AG04450 (cell line): ENCODE measurements at places on chromosomes 1 and 21.
A peak's percentile ranks its signal among the peaks of the same experiment; 100 is the strongest.

GRCh38 chr1:3541936-3542335 lies 69.4 kb downstream of the MEGF6 start:
- no peak for DNase-seq

DNA sequence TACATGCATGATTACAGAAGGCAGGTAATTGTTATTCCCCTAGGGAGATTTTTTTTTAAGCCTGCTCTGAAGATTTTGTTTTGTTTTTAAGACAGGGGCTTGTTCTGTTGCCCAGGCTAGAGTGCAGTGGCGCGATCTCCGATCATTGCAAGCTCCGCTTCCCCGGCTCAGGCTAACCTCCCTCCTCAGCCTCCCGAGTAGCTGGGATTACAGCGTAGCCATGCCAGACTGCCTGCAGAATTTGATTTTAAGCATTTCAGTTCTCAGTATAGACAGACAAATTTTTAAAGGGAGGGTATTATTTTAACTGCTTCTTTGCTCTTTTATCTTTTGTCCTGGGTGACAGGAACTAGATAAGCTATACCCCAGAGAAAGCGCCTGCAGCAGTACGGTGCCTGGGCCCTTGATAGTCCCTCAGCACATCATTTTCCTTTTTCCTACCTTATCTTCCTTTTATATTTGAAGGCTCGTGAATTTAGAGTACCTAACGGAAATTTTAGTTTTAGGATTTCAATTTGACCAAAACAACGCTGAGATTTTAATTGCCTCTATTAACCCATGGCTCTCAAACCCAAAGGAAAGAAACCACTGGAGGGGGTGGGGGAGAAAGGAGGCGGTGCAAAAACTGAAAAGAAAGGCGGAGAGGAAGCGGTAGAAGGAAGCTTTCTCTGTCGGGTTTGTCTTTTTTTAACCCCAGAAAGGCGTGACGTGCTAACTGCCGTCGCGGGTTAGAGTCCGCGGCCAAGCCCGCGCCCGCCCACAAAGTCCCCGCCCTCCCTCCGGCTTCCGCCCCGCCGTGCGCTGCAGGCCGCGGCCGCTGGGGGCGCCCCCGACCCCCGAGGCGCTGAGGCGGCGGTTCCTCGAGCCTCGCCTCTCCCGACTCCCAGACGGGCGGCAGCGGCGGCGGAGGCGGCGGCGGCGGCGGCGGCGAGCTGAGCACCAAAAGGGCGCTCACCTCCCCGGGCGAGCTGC lies at the start of gene EEIG2:
EEIG2 (plus strand) TSS at position 886 of the 972 bp plus-strand sequence. CDS start 329 bp downstream, outside the sequence.
- peak; percentile 59 for DNase-seq

DNA sequence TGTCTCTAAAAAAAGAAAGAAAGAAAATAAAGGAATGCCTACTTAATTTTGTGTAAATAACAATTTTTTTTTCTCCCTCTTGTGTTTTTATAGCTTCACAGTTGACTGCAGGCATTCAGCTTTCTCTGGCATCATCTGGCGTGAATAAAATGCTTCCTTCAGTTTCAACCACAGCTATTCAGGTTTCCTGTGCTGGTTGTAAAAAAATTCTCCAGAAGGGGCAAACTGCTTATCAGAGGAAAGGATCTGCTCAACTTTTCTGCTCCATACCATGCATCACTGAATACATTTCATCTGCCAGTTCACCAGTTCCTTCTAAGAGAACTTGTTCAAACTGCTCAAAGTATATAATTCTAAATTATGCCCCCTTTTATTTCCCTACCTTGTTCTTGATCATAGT lies 18.0 kb downstream of the ZMYM1 start:
- DNase-seq: no peak

DNA sequence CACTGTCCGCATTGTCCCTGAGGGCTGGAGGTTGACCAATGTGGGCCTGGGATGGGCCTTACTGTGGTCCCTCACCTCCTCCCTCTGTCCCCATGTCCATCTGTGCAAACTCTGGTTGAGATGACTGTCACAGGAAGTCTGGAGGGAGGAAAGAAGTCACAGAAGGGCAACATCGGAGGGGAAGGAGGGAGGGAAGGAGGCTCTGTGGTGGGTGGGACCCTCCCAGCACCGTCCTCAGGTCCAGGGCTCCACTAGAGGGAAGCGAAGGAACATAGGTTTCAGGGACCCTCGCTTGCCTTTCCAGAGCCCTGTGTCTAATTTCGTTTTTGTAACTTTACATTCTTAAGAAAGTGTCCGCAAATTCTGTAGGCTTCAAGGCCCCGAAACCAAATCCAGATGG lies 111.3 kb upstream of the SLC44A3 start:
- DNase-seq: no peak

DNA sequence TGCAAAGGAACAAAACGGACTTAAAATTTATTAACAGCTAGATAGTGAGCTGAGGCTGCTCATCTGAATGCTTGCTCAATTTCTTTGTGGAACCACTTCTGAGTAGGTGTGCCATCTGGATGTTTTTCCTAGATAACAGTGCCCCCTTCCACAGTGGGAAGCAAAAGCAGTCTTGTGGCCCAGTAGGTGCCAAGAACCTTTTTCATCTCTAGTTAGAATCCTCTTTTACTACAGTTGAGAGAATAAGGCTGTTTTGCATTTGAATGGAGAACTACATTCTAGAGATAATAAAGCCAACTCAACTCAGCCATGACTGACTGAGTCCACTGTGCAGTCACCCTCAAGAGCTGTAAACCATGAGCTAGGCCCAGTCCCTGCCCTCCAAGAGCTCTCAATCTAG lies 13.3 kb downstream of the F3 start:
- DNase-seq: no peak

GRCh38 chr21:16159213-16159970 lies 429.6 kb downstream of the USP25 start:
- peak; percentile 48 for DNase-seq

DNA sequence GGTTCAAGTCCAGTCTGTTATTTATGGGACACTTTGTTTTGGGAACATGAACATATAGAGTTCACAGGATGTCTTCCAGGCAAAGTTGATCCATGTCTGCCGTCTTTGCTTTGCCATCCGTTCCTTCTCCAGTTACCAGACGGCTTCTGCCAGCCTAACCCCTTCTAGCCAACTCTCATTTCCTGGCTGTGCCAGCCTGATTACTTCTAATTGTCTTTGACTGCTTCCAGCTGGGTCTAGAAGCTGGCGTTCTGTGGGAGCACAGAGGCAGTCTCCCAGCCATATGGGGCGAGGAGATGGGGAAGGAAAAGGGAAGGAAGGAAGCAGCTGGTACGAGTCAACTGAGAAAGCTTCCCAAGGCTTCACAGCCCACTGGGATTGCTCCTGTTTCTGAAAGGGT lies 3.1 kb upstream of the HUNK start:
- DNase-seq: no peak

GRCh38 chr1:56710646-56711045 lies 65.5 kb downstream of the PRKAA2 start:
- peak; percentile 53 for DNase-seq

- no peak for DNase-seq
These were observed 132.2 kb downstream of the ITSN1 start for GRCh38 chr21:33774551-33774950.

- no peak for DNase-seq
These were observed 120.1 kb upstream of the NR5A2 start for GRCh38 chr1:199907361-199907760.

DNA sequence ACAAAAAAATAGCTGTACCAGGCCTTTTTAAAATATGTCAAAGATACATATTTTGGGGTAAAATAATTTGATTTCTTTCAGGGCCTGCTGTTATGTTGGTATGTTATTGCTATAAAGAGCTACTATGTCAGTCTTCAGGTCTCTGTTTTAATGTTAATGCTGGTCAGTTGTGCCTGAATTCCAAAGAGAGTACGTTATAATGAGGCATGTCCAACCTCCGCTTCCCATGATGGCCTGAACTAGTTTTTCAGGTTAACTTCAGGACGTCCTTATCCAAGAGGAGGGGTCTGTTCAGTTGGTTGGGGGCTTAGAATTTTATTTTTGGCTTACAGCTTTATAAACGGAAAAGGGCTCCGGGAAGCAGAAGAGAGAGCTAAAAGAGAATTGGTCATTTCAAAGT lies 34.9 kb upstream of the LYPD8 start:
- no peak for DNase-seq

- DNase-seq: no peak
These were observed 46.3 kb downstream of the DOP1B start for GRCh38 chr21:36202726-36203602.

GRCh38 chr1:163747855-163748254 lies 426.1 kb downstream of the NUF2 start:
- DNase-seq: no peak

- no peak for DNase-seq
These were observed 7.7 kb upstream of the LCE3A start for GRCh38 chr1:152630596-152630995.

DNA sequence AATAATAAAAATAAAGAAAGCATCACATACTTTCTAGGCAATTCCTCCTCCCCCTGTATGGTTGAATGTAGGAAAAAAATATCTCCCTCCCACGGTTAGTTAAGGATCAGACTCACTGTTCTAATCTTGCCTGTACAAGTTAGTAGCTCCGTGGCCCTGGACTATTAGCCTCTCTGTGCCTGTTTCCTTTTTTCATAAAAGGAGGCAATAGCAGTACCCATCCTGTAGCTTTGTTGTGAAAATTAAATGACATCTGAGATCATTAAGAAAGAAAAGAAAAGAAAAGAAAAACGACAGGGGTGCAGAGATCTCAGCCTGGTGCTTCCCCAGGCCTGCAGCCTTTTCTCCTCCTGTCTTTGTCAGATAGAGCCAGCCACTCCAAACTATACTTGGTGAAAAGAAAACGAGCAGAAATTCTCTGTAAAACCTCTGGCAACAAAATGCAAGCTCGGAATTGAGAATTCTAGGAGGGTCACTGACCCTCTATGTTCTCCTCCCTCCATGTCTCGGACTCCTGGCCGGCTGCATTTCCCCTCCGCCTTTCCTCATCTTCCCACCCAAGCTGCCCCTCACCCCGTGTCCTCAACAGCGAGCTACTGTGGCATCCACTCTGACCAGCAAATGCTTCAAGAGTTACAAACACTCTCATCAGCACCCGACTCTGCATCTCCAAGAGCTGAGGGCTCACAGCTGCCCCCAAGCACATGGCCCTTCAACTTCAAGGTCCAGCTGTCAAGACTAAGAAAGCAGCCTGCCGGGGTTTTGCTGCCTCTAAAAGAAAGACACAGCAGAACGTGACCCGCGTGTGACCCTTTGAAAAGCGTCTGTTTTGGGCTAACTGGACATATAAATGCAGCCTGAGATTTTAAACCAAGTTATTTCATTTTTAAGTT lies 13.6 kb downstream of the RIPK4 start:
- DNase-seq: no peak

GRCh38 chr1:41475859-41476567 lies 8.5 kb downstream of the EDN2 start:
- no peak for DNase-seq

DNA sequence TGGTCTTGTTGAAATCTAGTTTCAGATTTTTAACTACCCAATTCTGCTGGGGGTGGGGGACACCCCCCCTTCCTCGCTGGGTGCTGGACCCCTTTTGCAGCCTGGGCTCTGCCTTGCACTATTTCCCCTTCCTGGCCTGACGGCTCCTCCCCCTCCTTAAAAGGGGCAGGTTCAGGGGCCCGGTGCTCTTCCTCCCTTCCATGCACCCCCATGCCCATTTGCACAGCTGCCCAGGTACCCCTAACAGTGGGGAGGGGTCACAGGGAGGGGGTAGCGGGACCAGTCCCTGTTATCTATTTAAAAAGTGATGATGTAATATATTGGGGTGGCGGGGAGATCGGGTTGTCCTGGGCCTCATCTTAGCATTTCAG lies 15.3 kb downstream of the ZBTB7B start:
- DNase-seq: no peak

DNA sequence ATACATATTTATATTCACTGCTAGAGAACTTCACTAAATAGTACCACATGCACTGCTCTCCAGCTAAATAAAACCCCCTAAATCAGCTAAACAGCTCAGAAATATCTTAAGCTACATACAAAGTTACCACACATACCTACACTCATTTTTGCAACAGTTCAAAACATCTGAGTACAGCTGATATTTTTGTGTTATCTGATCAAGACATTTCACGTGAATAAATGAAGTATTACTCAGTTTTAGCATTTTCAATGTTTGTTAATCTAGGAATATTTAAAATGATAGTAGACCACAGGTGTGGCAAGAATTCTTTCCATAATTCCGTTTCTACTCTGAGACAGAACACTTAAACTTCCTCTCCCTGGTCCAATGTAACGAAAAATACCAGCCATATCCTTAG lies 20.8 kb downstream of the EVI5 start:
- DNase-seq: no peak

DNA sequence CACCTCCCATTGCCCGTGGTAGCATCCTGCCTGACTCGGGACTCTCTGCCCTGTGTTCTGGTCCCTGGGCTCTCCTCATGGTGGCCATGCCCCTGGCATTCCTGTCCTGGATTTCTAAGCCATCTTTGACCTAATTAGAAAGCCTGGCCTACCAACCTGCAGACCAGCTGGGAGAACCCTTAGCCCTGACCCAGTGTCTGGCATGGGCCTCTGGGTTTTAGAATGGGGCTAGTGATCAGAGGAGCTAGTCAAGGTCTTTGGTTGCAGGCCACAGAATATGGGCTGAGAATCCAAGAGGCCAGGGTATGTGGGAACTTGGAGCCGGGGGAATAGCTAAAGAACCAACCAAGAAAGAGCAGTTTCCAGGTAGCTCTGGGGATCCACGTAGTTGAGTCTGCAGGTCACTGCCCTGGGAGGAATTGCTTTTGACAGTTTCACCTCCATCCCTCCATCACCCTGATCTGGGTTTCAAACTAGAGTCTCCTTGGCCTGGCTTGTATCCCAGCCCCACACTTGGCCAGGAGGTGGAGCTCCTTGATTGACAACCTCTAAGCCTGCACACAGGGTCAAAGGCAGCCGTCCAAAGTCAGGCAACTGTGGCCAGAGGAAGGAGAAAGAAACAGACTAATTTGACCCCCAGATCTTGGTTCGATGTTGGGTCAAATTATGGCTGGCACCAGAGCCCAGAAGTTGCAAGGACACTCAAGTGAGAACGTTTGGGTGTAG lies 54.7 kb upstream of the ABCG1 start:
- no peak for DNase-seq

GRCh38 chr1:167408355-167408754 lies 110.0 kb downstream of the CD247 start:
- DNase-seq: no peak

GRCh38 chr1:6924891-6925290 lies 139.6 kb downstream of the CAMTA1 start:
- no peak for DNase-seq

DNA sequence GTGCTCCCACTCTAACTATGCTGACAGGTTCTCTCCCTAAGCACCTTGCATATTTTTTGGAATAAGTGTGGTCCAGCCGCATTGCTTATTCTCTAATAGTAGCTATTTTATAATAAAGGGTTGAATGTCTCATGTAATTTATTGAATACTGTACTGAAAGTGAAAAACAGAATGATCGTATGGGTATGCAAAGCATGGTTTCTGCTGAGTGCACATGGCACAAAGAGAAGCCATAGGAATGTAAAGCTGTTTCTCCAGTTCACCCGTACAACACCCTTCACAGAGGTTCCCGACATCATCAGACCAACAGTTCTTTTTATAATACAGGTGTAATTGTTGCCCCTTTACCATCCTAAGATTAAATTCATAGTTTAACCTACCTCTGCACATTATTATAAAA lies 8.9 kb upstream of the HAO2 start:
- DNase-seq: no peak
